ENCODE measurements at places on chromosomes 11 and 22. TPM values are rescaled to one million over a fixed set of nuclear protein-coding genes. Genes with fewer than 3 reads are reported as not detected.

The OR6T1 gene
- not detected for total RNA-seq

The KCNQ1OT1 gene
- total RNA-seq: 0.79 TPM

The SELENOM gene
- total RNA-seq: 21.8 TPM

The FLRT1 gene
- not detected for total RNA-seq

The PRR5L gene
- 3.0 TPM for total RNA-seq

The SYT12 gene
- total RNA-seq: under 0.01 TPM

Measured in lung microvascular endothelial cell (primary cell).